Endothelial cell (in vitro differentiated cells): ENCODE measurements at places on chromosomes 11 and 22.

DNA sequence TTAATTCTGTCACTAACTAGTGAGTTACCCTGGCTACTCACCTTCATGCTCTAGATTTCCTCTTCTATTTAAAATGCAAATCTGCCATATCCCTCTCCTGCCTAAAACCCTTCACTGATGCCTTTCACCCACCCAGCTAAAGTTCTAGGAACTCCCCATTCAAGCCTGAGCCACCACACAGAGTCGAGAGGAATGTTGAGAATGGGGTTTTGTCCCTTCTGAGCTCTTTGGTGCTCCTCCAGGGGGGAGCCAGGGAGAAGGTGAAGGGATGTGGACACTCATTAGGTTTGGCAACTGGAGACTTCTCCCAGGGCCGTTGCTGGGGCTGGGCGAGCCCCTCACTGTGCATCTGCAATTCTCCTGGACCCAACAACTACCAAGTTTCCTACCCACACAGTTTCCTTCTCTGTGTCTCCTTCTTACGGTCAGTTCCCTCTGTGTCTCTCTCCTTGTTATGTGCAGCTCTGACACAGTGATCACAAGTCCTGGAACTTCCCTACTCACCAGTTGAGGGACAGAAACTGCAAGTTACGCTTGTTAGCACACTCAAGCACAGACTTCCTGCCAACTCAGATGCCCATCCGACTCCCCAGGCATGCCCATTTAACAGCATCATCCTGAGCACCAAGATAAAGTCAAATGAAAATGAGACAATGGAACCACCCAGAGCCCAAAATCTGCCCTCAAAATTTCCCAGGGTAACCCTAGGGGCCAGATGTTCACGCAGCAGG, 6.5 kb upstream of the IL10RA start:
- no peak for DNase-seq

DNA sequence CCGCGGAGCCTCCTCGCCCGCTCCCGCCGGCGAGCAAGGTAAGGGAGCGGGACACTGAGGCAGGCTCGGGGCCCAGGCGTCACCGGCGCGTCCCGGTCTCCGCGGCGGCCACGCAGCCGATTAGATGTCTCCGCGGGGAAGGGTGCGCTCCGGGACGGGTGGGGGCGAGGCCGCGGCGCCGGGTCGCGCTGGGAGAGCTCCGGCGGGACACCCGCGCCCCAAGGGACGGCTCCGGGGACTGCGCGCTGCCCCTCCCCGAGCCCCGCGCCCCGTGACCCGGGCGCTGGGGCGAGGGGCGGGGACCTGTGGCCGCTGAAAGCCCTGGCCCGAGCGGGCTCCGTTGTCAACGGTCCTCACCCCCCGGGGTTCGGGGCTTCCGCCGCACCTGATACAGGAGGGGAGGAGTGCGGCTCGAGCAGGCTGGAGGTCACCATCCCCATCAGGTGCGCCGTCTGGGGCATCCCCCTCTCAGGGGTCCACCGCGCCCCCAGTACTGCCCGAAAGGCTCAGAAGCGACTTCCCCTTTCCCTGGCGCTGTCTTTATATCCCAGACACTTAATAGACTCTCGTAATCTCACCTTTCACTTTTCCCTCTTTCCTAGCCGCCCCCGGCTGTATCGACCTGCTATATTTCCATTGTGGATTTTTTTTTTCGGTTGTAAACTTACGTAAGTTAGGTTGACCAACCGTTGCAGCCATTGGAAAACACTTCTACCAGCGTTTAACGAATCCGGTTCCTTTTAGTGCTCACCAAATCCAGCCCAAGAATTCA, 573 bp downstream of the PPFIA1 start:
- DNase-seq = peak; percentile 60

DNA sequence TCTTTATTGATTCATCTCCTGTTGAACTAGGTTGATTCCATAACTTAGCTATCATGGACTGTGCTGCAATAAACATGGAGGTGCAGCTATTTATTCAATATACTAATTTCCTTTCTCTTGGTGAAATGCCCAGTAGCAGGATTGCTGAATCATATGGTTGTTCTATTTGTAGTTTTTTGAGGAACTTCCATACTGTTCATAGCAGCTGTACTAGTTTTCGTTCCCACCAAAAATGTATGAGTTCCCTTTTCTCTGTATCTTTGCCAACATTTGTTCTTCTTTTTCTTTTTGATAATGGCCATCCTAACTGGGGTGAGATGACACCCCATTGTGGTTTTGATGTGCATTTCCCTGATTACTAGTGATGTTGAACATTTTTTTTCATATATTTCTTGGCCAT, 87.2 kb upstream of the NAV2 start:
- DNase-seq = no peak

- no peak for DNase-seq
Observed at GRCh38 chr11:133693110-133693509, 152.2 kb downstream of the SPATA19 start.
